ENCODE measurements at places on chromosomes 2 and 18. TPM values are rescaled to one million over a fixed set of nuclear protein-coding genes. Genes with fewer than 3 reads are reported as not detected.

FKBP1B gene
- total RNA-seq: 10.5 TPM

NDC80 gene
- 0.55 TPM for total RNA-seq

CNTNAP5 gene
- 0.06 TPM for total RNA-seq

SPP2 gene
- total RNA-seq: not detected

PRKAG3 gene
- total RNA-seq: not detected

- no peaks in the 10 kb centered on the region for H3K36me3 ChIP-seq
- H3K4me3 ChIP-seq: no peak overlapping the region
- DNase-seq: no peak
- no peak overlapping the region for H3K27ac ChIP-seq
- no peaks in the 10 kb centered on the region for H3K27me3 ChIP-seq
These were observed 99.1 kb upstream of the MC4R start for GRCh38 chr18:60471652-60472051.

DNA sequence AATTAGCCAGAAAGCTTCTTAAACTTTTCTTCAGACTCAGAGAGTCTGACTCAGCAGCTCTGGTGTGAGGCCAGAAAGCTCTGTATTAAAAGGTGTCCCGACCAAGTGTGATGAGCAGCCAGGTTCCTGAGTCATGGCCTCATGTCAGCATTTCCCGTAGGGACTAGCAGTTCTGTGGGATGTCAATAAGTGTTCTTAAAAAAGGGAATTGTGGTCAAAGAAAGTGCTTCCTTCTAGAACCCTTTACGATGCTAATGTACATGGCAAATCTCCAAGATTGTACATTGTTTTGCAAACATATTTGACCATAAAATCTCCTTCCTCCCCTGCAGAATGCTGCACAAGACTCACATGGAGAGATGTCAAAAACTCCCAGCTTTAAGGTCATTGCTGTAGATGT, 80.1 kb downstream of the PLA2R1 start:
- no peaks in the 10 kb centered on the region for H3K27me3 ChIP-seq
- H3K27ac ChIP-seq: no peak overlapping the region
- no peak overlapping the region for H3K4me3 ChIP-seq
- no peaks in the 10 kb centered on the region for H3K4me1 ChIP-seq
- no peak for DNase-seq

DNA sequence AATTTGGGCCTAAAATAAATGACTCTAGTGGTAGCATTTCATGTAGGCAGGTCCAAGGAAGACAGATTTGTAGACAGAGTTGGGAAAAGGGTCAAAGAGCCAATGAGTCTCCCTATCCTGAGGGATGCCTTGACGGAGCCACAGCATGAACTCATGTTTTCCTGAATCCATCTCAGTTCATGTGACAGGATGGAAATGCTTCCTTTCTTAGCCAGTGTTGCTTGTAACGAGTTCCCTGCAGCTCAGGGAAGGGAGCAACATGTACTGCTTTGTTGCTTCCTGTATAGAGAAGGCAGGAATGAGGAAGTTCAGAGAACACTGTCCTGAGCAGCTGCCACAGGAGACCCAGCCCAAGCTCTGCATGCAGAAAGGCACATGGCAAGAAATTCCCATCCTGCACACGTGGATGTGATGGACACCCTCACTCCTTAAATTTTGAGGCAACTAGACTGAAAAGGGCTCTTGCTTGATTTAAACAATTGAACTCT, 27.9 kb downstream of the TMEM17 start:
- no peaks in the 10 kb centered on the region for H3K36me3 ChIP-seq
- no peak for DNase-seq
- H3K4me1 ChIP-seq: peaks cover 19% of the 10 kb centered on the region
- no peak overlapping the region for H3K4me3 ChIP-seq

GRCh38 chr18:11167778-11168177, 18.4 kb upstream of the PIEZO2 start:
- H3K36me3 ChIP-seq: no peaks in the 10 kb centered on the region
- H3K4me3 ChIP-seq: no peak overlapping the region
- no peak overlapping the region for H3K27ac ChIP-seq
- no peak for DNase-seq
- H3K27me3 ChIP-seq: no peaks in the 10 kb centered on the region

GRCh38 chr2:146363731-146364130, 1481.1 kb upstream of the ACVR2A start:
- H3K27ac ChIP-seq: no peak overlapping the region
- H3K36me3 ChIP-seq: no peaks in the 10 kb centered on the region
- no peaks in the 10 kb centered on the region for H3K4me1 ChIP-seq

- H3K4me3 ChIP-seq: no peak overlapping the region
- H3K27ac ChIP-seq: no peak overlapping the region
- no peak for DNase-seq
- no peaks in the 10 kb centered on the region for H3K27me3 ChIP-seq
- H3K36me3 ChIP-seq: no peaks in the 10 kb centered on the region
- H3K4me1 ChIP-seq: peaks cover 12% of the 10 kb centered on the region
These were observed 2.5 kb upstream of the NPAS2 start for GRCh38 chr2:100817388-100817985.

DNA sequence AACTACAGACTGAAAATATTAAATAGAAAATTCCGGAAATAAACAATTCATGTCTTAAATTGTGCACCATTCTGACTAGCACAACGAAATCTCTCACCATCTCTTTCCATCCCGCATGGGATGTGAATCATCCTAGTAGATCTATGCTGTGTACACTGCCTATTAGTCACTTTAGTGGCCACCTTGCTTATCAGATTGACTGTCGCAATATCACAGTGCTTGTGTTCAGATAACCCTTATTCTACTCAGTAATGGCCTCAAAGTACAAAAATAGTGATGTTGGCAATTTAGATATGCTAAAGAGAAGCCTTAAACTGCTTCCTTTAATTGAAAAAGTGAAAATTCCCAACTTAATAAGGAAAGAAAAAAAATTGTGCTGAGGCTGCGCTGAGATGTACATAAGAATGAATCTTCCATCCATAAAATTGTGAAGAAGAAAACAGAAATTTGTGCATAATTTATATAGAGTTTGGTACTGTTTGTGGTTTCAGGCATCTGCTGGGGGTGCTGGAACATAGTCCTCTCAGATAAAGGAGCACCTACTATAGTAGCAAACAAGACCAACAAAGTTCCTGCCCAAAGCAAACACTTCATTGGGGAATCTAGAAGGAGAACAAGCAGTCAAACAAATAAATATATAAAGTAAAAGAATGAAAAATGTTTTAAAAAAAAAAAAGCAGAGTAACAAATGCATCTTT, 12.0 kb downstream of the PSMD1 start:
- DNase-seq: no peak
- peaks cover 3% of the 10 kb centered on the region for H3K4me1 ChIP-seq
- no peak overlapping the region for H3K4me3 ChIP-seq
